Renal pelvis (tissue), 12 donors: ENCODE measurements at places on chromosomes 5 and 9. TPM values are rescaled to one million over a fixed set of nuclear protein-coding genes. Genes with fewer than 3 reads are reported as not detected.

DNA sequence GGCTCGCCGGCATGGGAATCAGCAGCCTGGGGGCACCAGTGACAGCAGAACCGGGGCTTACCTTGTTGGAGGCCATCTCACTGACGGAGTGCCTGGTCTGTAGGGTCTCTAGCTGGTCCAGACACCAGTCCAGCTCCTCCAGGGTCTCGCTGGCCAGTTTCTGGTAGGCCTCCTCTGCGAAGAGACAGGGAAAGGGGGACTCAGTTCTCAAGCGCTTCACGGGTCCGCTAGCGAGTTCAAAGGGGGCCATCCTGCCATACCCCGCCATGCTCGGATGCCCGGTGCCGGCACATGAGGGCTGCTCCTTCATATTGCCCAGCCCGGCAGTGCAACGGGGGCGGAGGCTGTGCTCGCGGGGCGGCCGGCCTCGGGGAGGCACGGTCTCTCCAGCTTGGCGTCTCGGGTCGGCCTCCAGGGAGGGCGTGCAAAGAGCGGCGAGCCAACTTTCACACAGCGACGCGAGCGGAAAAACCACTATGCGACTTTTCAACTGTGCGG, 456.0 kb downstream of the RAB3C start:
- DNase-seq, result no peak

DNA sequence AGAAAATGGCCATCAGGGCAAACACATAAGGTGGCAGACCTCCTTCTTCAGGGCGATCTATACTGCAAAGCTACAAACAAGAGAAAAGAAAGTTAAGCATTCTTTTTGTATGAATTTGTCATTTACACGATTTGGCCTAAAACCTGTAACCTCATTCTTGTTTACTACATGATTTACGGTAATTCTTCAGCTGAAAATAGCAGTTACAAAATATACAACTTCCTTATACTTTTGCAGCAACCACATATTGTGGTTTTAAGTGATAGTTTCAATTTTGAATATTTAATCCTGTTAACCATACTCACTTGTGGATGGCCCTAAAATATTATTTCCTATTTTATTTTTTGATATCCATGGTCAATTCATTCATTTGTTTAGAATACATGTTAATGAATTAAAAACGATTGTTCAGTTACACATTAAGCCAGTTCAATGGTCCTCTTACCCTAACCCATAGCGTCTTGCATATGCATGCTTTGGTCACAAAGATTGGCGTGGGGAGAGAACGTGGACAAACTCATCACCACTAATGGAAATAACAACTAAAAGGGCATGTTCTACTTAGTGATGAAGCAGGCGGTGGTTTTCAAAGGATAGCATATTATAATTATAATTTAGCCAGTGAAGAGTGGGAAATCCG, 16.6 kb downstream of the TUT7 start:
- DNase-seq, result no peak

- DNase-seq, result no peak
These were observed 177.0 kb upstream of the PTGER4 start for GRCh38 chr5:40502736-40503135.

DNA sequence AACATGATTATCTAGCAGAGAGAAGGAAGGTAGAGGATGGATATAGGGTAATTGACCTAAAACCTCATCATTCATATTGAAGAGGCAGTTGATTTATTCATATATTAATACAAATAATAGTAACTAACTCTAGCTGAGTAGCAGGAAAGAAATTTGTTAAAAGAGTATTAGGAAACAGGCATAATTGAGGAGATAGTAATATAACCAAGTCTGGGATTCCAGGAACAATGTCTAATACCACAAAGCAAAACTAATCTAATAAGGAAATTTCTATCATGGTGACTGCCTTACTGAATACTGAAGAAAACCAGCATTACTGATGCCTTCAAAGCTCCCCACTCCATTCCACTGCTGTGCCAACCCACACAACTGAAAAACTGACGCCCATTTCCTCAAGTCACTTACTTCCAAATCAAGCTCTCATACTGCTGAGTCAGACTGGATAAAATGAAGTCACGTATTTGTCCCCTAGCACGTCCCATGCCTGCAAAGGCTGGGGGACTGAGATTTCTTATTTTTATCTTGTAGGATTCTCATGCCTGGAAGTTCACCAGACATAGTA, 153.9 kb downstream of the SMC2 start:
- no peak for DNase-seq

The MAP1B gene
- polyA plus RNA-seq, result 16.2 TPM
